ENCODE measurements at places on chromosomes 5 and 9.

- no peak for DNase-seq
Measured at GRCh38 chr9:93861736-93862358, 93.3 kb downstream of the BARX1 start.

DNA sequence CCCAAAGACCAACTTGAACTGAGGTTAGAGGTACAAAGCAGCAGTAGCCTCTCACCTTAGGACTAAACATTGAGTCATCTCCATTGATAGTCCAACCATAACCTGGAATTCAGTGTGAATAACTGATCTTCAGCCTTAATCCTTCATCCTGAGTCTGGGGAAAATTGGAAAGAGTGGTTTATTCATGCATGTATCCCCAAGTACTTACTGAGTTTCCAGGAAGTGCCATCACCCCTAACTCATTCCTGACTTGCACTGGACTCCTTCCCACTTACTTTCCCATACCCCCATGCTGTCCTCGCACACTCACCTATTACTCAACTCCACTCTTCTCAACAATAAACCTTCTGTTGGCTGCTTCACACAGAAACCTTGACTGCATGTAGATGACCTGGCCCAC is 161.4 kb upstream of the ZNF462 start:
- no peak for DNase-seq

- DNase-seq = no peak
Measured at GRCh38 chr5:166750376-166750775, 1541.1 kb upstream of the WWC1 start.

GRCh38 chr9:82695704-82696103 is 367.2 kb downstream of the RASEF start:
- DNase-seq = no peak

- no peak for DNase-seq
Measured at GRCh38 chr5:132457371-132458225, 33.0 kb downstream of the IRF1 start.

- no peak for DNase-seq
Measured at GRCh38 chr9:88987661-88988060, 3.6 kb upstream of the S1PR3 start.

- DNase-seq = no peak
Measured at GRCh38 chr5:153938191-153938842, 100.4 kb downstream of the FAM114A2 start.

DNA sequence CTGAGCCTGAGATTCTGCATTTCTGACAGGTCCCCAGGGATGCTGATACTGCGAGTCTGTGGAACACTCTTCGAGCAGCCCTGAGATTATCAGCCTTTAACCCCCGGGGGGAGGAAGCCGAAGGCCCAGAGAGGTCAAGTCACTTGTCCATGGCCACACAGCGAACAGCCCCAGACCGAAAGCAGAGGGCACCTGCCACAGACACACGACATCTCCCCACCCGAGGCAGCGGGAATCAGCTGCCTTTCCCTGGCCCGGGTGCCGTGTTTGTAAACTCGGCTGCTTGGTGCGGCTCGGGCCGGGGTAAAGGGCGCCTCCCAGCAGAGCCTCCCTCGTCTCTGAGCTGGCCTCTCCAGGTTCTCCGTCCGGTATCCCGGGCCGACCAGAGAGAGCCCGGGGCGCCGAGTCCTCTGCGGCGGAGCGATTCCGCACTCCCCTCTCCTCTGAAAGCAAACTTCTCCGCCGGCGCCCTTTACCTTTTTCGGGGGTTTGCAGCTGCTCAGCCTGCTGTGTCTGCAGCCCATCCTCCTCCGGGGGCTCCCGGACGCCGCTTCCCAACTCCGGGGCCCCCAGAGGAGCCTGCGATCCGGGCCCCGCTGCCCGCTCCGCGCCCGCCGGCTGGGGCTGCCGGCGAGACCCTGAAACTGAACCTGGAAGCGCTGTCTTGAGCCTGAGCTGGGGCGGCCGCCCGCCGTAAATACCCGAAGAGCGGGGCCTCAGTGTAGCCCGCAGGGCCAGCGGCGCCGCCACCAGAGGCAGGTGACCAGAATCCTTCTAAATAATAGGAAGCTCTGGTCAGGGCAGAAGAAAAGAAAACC is at the start of gene CCDC69:
Gene CCDC69 (minus strand): TSS at position 646 of the 818 bp plus-strand sequence. CDS start 122 bp downstream, at position 524.
- peak; percentile 20 for DNase-seq

DNA sequence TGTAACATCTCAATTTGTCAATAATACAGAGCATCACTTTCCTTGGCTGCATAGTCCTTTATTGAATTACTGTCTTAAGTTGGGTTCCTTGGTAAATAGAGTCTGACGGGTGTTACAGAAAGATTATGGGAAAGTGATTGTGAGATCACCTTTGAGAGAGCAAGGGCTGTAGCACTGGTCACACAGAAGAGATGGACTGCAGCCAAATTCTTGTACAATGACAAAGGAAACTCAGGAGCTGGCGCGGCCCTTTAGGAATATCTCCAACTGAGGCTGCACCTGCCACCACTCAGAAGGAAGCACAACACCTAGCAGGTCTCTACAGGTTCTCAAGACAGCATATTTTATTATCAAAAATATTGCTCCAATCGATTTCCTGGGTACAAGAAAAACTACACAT is 350.0 kb upstream of the ISL1 start:
- DNase-seq = no peak

DNA sequence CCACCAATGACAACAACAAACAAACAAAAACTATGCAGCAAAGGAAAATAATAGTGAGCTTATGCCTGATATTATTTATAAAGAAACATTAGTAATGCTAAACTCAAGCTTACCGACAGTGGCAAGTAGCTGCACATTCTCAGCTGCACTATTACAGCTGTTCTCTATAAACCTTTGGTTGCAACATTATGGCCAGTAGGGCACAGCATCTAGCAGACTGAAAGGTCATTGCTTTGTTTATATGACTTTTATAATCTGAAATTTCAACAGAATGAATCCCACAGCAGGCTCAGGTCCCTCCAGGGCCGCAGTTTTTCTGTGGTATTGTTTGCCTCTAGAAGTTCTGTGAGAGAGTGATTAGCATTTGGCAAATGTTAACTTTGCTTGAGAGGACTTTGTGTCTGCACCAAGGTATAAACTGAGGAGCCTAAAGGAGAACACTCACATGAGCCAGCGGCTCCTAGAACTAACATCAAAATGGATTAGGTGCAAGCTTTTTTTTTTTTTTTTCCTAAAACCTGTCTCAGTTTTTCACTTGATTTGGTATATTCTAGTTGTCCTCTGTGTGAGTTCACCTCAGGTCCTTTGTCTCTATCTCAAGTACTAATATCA is 58.3 kb downstream of the IZUMO3 start:
- DNase-seq = no peak

GRCh38 chr9:93118863-93119702 is 15.0 kb downstream of the NINJ1 start:
- no peak for DNase-seq

DNA sequence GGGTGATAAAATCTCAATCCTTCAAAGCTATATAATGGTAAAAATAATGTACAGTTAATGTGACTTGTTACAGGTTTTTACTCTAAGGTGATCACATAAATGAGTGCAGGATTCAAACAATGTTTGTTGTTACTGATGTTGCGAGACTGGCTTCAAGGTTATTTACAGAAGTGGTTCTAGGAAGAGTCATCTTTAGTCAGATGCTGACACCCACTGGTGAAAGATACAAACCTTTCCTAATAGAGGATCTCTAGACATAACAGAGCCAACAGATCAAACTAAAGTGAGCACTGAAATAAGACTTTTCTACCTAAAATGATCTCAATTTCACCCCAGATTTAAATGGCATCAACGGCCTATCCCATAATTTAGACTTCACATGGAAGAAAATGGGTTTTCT is 20.2 kb downstream of the ARSB start:
- peak; percentile 38 for DNase-seq

- DNase-seq = no peak
Measured at GRCh38 chr9:131092548-131093440, 3.5 kb upstream of the AIF1L start.

DNA sequence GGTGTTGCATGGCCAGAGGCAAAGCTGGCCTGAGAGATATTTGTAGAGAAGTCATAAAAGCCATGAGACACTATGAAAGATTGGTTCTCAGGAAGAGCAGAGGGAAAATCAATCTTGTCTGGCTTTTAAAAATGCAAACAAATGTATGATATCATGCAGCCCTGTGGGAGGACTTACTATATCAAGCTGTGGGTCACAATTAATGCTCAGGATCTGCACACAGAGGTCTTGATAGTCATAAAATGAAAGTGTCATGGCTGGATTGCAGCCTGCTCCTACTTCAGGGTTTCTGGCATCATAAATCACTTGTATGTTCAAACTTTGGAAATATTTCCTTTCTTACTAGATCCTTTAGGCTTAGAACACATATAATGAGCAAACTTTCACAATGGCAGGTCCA is 151.5 kb downstream of the SEMA6A start:
- no peak for DNase-seq

DNA sequence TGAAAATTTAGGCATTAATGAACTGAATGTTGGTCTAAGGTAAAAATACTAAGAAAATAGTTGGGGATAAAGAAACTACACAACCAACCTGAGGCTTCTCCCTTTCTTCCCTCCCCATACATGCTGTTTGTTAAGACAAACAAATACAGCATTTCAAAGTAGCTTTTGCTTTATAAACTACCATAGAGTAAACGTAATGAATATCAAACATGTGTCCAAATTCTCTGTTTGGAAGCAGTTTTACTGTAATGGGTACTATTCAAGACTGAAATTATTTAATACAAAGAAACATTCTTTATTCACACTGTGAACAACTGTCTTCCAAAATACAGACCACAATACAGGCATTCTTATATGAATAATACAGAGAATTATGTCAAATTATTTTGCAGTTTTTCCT is 52.0 kb downstream of the SLC44A1 start:
- no peak for DNase-seq

- DNase-seq = no peak
Measured at GRCh38 chr9:123761905-123762605, 167.9 kb downstream of the DENND1A start.

GRCh38 chr5:173809014-173809413 is 79.1 kb upstream of the CPEB4 start:
- DNase-seq = no peak

GRCh38 chr9:31588006-31588405 is 796.4 kb upstream of the ACO1 start:
- DNase-seq = no peak

DNA sequence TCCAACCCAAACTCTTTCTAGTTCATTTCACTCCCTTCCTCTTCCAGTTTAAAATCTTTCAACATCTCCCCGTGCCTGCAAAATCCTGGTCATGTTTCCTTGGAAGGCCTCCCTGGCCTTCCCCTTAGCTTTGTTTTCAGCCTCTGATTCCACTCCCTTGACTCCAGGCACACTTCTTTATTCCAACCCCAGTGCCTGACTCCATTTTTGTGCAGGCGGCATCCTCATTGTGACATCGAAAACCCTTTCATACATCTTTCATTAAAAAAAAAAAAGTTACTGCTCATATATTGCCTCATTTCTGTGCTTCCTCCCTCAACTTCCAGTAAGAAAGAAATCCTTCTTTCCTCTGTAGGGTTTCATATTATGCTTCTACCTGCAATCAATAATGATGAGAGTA is 7.1 kb upstream of the TNFSF8 start:
- DNase-seq = no peak

DNA sequence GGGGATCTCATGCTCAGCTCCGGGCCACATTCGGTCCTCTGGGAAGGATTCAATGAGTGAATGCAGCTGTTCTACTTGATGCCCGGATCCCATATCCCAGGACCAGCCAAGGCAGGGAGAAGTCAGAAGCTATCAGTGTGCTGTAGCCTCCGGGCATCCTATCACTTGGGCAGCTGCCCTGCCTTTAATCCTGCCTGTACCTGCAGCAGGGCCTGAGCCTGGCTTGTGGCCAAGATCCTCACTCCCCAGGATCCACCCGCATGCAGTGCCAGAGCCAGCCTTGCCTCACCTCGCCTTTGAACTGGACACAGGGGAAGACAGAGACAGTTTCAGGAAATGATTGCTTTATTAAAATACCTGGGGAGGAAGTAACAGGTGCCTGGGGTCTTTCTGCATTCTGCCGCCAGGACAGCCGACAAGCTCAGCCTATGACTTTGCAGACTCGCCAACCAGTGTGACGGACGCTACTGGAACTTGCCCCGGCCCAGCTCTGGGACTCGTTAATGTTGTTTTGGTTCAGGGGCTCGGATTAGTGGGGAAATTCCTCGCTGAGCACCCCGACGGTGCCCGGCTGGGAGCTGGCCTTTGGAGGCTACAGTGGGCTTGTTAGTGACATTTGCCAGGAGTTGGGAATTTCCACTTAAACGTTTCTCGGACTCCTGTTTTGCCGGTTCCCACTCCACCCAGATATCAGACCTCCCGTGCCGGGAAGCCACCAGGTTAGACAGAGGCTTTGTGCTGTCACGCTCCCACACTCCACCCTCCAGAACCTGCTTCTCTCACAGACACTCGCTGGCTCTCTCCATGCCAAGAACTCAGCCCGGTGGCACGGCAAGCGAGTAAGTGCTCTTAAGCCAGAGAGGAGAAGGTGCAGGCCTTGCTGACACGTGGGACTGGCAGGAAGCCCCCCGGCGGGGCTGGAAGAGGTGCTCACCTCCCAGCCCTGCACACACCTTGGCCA is 721 bp downstream of the PTGES start:
- no peak for DNase-seq

DNA sequence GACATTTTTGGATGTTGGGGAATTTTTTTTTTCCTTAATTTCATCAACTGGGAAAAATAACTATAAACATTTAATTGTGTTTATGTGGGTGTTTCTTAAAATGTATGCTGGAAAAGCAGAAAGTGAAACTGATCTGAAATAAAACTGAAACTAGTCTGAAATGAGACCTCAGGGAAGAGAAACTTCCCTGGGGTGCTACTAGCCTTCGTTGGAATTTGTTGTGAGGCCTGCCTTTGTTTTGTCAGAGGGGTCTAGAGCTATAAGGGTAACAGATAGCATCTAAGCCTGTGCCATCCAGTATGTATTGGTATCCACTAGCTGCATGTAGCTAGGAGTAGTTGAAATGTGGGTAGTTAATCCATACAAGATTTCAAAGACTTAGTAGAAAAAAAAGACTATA is 10.4 kb downstream of the ZNF618 start:
- no peak for DNase-seq

GRCh38 chr5:91486638-91487037 is 103.5 kb upstream of the ARRDC3 start:
- no peak for DNase-seq

GRCh38 chr9:70411121-70411929 is 3.1 kb downstream of the KLF9 start:
- DNase-seq = no peak

GRCh38 chr5:180673371-180674089 is 24.1 kb upstream of the FLT4 start:
- DNase-seq = no peak

GRCh38 chr5:53479590-53480415 is 626 bp upstream of the FST start:
- DNase-seq = no peak

GRCh38 chr9:91583966-91584365 is 160.3 kb upstream of the NFIL3 start:
- no peak for DNase-seq

DNA sequence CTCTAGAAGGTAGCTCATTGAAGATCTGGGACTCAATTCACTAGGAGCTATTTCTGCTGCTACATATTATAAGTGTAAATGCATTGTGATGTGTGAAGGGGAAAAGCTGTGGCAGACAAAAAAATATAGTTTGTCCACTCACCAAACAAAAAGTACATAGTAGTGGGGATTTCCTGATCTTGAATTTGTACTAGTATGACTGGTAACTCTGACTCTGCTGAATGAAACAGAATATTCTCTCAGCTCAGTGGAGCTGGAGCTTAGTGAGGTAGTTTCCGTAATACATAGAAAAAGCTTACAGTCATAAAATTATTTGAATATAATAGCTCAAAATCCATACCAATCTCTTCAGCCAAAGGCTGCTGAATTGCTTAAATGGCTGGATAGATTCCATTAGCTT is 455.6 kb upstream of the CD180 start:
- no peak for DNase-seq

GRCh38 chr5:42984307-42984706 is 55.8 kb downstream of the ANXA2R start:
- DNase-seq = no peak

Measured in NCI-H1436 (cell line).